ENCODE measurements at places on chromosomes 7 and 10.

- DNase-seq: no peak
Measured at GRCh38 chr7:99105756-99106155, 38.2 kb downstream of the SMURF1 start.

- no peak for DNase-seq
Measured at GRCh38 chr7:1137517-1138167, 22.4 kb downstream of the ZFAND2A start.

DNA sequence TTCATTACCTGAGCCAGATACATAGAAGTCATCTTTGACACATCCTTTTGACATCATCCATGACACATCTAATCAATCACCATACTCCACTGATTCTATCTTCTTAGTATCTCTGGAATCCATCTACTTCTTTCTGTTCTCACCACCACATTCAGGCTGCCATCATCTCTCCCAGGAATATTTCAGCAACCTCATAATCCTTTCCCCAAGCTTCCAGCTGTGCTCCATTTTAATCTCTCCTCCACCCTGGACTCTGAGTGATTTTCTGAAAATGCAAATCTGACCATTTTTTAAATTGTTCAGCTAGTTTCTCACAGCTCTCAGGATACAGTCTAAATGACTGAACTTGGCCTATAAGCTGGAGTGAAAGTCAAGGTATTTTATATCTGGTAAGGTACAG lies 2.5 kb upstream of the BTRC start:
- no peak for DNase-seq

DNA sequence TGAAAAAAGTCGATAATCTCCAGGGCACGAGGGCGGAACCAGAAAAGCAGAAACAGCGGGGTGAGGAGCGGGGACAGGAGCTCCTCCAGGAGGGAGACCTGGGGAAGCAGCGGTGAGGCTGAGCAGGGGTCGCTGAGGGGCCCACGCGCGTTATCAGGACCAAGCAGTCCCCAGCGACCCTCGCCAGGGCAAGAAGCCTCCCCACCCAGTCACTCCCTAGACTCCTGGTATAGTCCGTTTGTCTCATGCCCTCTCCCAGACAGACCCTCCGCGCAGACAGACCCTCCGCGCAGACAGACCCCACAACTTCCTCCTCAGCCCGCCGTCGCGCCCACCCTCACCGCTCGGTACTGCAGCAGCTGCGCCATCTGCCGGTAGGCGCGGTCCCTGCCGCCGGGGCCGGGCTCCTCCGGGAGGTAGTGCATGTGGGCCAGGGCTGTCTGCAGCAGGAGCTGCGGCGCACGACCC lies 6.3 kb downstream of the ATG9B start:
- DNase-seq: peak; percentile 58

- DNase-seq: no peak
Measured at GRCh38 chr7:101916876-101917275, 99.5 kb downstream of the CUX1 start.

DNA sequence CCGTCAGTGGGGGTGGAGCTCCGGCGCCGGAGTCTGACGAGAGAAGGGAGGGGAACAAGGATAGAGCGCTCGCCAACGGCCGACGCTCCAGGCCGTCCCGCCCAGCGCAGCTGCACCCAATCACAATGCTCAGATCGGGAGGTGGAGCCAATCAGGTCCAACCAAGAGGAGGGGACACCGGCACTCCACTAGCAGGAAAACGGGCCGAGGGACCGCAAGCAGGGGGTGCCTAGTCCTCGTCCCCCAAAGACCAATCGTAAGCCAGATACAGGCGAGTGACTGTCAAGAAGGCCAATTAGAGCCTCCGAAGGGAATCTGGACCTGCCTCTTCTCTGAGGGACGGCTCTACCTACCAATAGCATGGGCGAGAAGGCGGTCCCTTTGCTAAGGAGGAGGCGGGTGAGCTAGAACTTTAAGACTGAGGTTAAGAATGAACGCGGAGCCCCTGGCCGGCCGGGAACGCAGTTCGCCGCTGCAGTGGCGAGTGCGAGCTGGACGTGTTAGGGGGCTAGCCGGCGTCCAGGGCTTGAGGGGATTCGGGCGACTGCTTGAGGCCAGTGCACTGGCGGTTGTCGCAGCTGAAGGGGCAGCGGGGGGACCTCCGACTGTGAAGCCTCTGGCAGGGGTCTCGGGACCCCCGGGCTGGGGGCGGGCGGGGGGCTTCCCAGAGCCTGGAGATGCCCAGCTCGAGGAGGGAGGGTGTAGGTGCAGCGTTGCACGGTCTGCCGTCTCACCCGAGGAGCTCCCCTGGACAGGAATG lies at the start of gene FBXO24:
FBXO24 (plus strand) TSS at position 63 of the 760 bp plus-strand sequence; CDS start at position 361, 298 bp downstream.
- peak; percentile 100 for DNase-seq

DNA sequence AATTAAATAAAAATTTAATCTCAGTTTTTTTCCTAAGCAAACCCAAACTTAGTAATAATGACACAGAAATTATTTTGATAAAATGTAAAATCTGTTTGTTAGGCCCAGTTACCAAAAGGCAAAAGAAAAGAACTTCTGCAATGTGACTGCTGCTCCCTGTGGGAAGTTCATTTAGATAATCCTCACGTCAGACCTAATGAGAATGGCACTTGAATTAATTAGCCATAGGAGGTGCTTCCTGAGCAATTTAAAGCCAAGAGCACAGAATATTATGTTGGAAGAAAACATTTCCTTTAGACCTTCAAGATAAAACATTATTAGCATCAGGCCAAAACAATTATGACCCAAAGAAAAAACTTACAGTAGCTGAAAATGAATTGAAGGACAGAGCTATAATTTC lies 19.4 kb downstream of the SPAM1 start:
- DNase-seq: no peak

- peak; percentile 81 for DNase-seq
Measured at GRCh38 chr7:105655500-105656380, 74.4 kb upstream of the EFCAB10 start.

- DNase-seq: peak; percentile 96
Measured at GRCh38 chr10:12720217-12720981, 281.1 kb downstream of the CCDC3 start.

- no peak for DNase-seq
Measured at GRCh38 chr7:103766660-103767059, 222.8 kb downstream of the RELN start.

- DNase-seq: no peak
Measured at GRCh38 chr7:23220690-23221305, 25.8 kb upstream of the GPNMB start.

GRCh38 chr10:79139124-79139835 lies 70.5 kb downstream of the ZMIZ1 start:
- peak; percentile 71 for DNase-seq

DNA sequence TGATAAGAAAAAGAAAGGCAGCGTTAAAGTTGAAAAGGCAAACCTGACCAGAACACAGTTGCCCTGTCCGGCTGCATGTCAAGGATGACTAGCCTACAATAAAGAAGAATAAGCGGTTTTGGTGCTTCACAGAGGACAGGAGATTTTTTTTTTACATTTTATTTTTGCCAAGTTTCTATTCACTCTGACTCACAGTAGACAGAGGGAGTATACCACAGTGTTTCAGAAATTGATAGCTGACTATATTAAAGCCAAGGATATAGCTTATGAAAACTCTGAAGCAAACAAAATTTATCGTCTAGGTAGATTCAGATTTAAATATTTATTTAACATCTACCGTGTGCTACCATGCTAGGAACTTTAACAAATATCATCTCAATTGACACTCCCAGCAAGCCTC lies 16.9 kb upstream of the POLR1F start:
- DNase-seq: no peak

GRCh38 chr10:116742367-116743265 lies at the start of gene HSPA12A:
TSS of gene HSPA12A (minus strand) at chr10:116742566. CDS start at chr10:116742469, 97 bp downstream.
- peak; percentile 62 for DNase-seq

DNA sequence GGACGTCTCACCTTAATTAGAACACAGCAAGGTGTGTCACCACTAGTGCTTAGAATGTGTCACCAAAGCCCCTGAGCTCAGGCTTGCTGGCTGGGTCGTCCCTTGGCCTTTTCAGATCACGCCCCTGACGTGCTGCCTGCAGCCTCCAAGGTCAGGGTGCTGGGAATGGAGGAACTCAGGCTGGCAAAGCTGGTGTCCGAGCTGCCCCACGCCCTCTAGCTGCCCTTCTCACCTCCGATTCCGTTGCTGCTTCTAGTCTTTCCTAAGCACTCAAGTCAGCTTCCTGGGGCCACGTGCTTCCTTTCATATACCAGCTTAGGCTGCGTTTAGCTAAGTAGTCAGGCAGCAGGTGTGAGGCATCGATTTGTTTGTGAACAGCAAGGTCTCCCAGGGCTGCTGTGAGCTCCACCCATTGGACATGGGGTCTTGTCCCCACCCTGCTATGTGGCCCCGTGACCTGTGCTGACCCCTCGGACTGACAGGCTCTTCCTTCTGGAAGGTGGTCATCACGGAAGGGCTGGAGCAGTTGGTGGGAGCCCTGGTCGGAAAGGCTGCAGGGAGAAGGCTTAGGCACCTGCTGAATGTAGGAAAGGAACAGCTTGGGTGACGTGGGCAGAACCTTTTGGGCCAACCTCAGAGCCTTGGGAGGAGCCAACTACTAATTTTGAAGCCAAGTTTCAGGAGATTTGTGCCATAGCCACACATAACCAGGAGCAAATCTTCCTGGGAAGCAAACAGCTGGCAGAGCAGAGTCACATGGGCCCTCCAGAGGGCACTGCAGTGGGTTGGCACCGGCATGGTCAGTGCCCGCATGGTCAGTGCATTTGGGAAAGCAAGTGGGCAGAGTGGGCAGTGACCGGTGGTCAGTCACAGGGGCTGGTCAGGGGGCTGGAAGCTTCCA lies 28.8 kb downstream of the VIPR2 start:
- DNase-seq: no peak

DNA sequence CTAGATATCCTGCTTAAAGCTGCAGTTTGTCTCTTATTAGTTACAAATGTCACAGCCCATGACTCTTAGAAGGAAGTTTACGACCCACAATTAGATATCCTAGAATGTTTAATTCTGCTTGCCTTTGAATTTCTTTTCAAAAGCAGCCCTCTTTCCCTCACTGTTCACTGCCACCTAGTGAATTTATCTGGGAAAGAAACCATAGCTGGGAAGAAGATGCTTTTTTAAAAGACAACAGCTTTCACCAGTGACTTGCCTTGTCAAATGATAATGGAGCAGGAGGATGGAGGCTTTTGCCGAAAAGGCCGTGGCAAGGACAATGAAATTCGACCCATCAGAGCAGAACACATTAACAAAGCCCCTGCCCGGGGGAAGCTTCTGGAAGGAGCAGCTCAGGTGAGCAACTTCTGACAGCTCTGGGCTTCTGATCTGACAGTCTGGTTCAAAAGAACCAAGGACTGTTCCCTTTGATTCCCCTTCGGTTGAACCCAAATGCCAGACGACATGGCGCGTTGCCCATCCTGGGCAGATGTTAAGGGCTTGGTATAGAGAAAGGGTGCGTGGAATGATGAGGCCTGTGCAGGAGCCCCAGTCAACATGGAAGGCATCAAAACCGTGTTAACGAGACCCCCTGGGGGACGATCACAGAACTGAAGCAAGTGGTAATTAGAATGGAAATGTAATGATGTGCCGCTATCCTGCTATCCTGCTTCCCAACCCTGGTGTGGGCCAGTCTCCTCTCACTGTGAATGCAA lies 236.8 kb downstream of the FRMD4A start:
- DNase-seq: peak; percentile 68

DNA sequence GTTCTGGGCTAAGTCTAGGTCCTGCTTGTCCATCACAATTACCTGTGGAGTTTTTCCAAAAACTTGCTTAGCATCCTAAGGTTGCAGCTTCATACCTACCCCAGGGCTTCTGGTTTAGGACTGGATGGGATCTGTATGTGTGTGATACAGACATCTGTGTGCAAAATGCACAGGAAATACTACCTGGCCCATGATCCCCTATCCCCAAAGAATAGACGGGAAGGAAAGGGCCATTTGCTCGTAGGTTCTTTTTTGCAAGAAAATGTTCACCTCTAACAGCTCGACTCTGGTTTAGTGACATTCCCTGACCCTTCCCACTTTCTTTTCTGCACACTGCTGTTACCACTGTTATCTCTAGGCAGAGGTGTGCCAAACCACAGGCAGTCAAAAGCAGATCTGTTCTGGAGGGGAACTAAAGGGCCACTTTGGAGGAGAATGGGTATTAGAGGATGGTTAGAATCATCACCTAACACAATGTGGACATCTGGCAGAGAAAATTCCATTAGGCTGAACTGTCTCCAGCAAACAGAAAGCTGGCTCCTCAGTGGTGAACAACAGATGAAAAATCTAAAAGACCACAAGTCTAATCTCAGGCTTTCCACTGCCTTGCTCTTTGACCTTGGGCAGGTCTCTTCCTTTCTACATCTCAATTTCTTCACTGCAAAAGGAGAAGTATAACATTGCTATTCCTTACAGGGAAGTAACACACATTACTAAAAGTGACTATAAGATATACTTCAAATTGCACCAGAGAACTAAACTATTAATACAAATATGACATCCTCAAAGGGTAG lies 107.4 kb downstream of the UBE2H start:
- DNase-seq: no peak

- DNase-seq: peak; percentile 4
Measured at GRCh38 chr10:76231286-76231934, 800.0 kb downstream of the LRMDA start.

GRCh38 chr7:83996879-83997278 lies 197.7 kb downstream of the SEMA3A start:
- no peak for DNase-seq

GRCh38 chr7:81594767-81595166 lies 175.1 kb downstream of the HGF start:
- DNase-seq: no peak

DNA sequence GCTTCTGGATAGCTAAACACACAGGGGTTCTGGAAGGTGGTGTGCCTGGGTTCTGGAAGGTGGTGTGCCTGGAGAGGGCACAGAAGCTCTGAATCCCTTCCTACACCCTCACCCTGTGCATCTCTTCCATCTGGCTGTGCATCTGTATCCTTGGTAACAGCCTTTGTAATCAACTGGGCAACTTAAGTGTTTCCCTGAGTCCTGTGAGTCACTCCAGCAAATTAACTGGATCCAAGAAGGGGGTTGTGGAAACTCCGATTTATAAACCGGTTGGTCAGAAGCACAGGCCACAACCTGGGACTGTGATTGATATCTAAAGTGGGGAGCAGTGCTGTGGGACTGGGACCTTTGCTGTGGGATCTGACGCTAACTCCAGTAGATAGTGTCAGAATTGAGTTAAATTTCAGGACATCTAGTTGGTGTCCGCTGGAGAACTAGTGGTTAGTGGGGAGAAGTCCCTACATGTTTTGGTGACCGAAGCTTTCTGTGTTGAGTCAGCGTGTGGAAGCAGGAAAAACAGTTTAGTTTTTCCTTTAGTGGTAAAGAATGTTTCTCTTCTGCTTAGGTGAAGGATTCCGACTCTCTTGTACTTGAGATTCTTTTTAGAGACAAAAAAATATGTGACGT lies 228.1 kb downstream of the BMPER start:
- no peak for DNase-seq

DNA sequence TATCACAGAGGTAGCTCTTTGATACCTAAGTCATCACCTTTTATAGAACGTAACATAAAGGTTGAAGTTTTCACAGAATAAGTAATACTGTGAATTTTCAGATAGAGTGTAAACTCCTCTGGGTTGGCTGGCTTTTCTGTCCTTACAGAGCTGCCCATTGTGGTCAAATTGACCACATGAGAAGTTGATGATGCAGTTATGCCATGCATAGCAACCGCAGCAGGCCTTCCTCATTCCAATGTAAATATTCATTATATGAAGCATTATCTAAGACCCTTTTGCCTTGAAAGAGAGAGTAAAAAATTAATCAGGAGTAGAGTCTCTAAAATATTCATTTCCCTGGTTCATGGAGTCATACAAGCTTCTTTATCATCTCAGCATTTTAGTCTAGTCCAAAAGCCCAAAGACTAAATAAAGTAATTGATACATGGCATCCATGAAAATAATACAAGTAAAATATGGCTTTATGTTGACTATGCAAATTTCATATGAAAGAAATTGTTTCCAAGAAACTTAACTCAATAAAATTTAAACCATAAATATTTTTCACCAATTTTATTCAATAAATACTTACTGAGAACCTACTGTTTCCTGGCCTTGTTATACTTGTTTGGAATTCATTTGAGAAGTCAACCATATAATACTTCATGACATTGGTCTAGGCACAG lies 516.4 kb downstream of the PCDH15 start:
- DNase-seq: no peak

Data from endothelial cell of umbilical vein (primary cell).